ENCODE measurements at places on chromosomes 7 and 10.

DNA sequence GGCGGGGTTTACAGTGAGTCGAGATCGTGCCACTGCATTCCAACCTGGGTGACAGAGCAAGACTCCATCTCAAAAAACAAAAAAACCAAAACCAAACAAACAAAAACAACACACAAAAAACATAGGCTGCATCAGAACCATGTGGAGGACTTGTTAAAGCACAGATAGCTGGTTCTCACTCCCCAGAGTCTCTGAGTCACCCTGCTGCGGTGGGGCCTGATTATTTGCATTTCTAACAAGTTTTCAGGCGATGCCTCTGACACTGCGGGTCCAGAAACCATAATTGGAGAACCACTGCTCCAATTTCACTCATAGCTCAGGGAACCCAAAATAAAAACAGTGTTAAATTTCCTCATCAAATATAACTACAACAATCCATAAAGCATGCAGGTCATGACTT lies 816.7 kb downstream of the MAGI2 start:
- no peak for DNase-seq

GRCh38 chr7:22268884-22269421 lies 88.0 kb downstream of the RAPGEF5 start:
- no peak for DNase-seq

DNA sequence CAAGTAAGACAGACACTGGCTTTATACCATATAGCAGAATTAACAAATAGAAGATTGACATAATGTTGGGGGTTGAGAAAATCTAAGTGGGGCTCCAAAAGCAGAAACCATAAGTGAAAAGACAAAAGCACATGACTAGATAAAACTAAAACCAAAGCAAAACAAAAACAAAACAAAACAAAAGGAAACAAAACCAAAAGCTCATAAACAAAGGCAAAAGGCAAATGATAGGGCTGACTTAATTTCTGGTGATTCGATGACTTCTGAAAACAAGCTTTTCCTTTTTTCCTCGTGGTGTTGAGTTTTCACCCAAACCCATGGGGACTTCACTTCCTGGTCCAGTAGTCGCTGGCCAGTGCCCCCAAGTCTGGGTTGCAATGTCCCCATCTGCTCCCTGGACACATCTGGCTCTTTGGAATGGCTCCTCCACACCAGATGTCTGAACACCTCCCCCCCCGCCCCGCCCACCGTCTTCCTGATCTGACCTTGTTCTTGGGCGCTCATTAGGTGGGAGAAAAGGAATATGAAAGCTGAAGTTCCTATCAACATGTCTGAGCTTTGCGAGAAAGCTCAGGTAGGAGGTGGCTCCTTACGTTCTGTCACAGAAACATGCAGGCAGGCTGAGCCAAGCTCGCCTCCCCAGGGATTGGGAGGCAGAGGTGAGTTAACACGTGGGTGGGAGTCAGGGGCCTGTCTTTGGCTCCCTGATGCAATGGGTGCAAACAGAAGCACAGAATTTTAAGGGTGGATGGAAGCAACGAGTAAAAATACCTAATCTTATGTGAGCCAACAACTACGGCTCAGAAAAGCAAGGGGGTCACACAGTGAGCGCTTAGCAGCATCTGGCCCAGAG lies 121.0 kb downstream of the NEURL1 start:
- no peak for DNase-seq

- no peak for DNase-seq
Measured at GRCh38 chr10:102540023-102540422, 36.3 kb downstream of the SUFU start.

- no peak for DNase-seq
Measured at GRCh38 chr10:112230325-112230988, 46.9 kb upstream of the GPAM start.

- no peak for DNase-seq
Measured at GRCh38 chr10:129467359-129468064, 471 bp downstream of the MGMT start.

- DNase-seq: no peak
Measured at GRCh38 chr10:35449944-35450343, 113.6 kb downstream of the CCNY start.

Data from midbrain (tissue), 1 donor.